D721Med (cell line): ENCODE measurements at places on chromosomes 13 and 19.

DNA sequence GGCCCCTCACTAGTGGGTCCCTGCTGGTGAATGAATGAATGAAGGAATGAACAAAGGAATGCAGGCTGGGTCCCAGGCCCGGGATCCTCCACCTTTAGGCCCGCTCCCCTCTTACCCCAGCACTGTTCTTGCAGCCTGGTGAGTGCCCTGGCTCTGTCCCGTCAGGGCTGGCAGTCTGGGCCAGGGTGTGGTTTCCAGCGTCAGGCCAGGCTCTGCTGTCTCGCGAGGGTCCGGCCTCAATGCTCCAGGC is 317 bp downstream of the LYL1 start:
- no peak for DNase-seq

- no peak for DNase-seq
These were observed 10.0 kb upstream of the GRTP1 start for GRCh38 chr13:113373811-113374485.

DNA sequence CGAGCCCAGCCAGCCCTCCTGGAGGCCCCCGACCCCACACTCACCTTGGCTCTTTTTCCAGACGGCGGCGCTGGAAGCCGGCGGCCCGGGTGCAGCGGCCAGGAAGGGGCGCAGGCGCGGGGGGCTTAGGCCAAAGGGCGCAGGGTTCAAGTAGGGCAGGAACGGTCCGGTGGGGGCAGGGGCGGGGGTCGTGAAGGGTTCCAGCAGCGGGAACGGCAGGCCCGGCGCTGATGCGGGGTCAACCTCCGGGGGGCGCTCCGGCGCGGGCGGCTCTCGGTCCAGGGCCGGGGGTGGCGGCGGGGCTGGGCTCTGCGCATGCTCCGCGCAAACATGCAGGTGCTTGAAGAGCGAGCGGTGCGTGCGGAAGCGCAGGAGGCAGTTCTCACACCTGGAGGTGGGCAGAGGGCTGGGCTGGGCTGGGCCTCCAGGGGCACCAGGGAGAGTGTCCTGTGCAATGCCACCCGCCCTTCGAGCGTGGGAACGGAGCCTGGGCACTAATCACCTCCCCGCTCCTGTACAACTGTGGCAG is 2.3 kb downstream of the ZNF414 start:
- no peak for DNase-seq

DNA sequence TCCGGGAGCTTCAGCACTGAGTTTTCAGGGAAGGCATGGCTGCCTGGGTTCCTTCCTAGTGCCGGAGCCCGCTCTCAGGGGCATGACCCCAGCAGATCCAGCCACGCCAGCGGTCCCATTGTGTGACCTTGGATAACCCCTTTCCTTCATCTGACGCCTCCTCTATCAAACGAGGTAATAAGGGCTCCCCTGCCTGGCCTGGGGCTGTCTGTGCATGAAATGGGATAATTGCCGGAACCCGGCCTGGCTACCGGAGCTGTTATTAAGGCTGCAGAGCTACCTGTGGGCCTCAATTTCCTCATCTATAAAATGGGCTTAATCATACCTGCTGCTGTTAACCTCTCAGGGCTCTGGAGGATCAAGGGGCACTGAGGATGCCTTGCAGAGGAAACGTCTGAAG is 18.3 kb upstream of the NFIC start:
- no peak for DNase-seq

GRCh38 chr19:35458192-35458591 is 10.1 kb downstream of the FFAR2 start:
- no peak for DNase-seq

GRCh38 chr19:45023048-45023447 is 15.8 kb upstream of the CLASRP start:
- no peak for DNase-seq

DNA sequence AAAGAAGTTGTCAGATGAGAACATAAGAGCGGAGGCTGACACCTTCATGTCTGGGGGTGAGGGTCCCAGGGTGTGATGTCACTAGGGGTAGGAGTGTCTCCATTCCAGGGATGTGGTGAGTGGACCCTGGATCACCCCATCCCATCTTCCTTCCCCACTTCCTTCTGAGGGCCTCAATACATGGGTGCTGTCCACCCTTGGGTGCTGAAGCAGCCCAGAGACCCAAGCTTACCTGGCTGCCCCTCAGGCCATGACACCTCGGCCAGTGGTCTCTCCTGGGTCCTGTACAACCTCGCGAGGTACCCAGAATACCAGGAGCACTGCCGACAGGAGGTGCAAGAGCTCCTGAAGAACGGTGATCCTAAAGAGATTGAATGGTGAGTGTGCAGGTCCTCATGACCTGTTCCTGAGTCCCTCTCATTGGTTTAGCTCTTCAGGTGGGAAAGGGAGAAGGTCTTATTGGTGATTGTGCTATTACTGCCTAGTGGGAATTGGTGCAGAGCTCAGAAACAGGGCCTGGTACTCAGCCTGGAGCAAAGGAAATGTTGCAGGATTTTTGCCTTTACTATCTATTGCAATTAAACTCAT is 37.7 kb upstream of the CYP4F8 start:
- no peak for DNase-seq

DNA sequence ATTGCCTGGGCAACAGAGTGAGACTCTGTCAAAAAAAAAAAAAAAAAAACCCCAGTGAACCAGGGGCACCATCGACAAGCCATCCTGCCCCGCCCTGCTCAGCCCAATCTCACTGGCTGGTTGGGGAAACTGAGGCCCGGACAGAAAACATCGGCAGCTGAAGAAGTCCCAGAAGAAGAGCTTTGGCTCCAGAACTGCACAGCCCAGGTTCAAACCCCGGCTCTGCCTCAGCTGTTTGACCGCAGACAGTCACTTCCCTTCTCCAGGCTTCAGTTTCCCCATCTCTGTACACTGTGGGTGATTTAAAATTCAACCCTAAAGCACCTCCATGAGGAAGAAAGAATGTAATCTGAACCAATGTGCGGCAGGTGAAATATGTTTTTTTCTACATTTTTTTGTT is 9.4 kb upstream of the SEMA6B start:
- no peak for DNase-seq

DNA sequence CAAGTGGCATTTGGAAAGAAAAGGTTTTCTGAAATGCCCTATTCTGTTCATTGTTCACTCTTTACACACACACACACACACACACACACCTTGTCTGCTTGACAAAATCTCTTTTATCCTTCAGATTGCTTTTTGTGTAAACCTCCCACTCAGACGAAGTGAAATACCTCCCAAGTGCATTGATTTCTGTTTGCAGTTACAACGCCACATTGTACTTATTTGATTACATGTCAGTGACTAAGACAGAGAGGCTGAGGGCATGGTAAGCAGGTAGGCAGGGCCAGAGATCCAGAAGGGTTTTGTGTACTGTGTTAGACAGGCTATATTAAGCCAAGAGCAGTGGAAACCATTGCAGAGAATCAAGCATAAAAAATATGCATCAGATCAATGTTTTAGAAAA is 561.8 kb downstream of the GPC6 start:
- no peak for DNase-seq

DNA sequence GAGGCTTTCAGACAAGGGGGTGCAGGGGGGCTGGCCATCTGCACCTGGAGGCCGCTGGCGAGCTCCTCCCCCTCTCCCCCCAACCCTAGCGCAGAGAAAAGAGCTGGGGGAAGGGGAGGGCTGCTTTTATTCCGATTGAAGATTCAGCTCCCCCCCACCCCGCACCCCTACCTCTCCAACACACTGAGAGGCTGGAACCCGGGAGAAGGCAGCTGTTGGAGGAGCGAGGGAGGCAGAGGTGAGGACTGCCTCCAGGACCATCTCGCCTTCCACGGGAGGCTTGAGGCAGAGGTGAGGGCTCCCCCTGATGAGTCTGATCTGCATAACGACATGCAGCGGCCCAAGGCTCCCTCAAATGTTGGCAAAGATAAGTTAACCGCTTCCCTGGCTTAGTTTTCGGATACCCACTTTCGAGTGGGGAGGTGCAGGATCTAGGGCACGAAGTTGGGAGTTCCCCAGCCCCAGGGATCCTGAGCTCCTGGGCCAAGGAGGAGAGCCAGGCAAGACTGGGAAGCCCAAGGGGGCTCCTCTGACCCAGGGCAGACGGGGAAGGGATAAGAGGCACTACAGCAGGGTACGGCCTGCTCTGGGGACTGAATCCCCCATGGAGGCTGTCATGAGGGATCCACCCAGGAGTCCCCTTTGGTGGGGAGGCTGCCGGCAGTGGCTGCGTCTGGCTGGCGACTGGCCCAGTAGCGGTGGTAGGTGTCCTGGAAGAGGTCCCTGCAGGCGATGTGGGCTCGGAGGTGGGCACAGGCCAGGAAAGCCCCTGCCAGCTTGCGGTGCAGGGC is 1.2 kb upstream of the NUMBL start:
- peak; percentile 68 for DNase-seq

DNA sequence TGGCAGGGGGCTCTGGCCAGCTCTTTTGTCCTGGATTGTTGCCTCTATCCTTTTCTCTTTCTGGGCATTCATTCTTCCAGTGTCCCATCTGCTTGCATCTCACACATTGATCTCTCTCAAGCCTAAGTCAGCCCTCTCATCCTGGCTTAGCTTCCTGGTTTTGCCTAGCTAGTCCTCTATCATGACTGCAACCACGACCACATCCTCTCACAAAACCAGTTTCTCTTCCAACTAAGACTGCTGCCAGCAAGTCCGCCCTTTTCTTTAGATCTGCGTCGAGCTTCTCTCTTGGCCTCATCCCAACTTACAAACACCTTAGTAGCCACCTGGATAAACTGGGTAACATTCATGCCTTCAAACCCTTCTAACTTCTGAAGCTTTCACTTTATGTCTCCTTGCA is 212.2 kb upstream of the HTR2A start:
- no peak for DNase-seq

DNA sequence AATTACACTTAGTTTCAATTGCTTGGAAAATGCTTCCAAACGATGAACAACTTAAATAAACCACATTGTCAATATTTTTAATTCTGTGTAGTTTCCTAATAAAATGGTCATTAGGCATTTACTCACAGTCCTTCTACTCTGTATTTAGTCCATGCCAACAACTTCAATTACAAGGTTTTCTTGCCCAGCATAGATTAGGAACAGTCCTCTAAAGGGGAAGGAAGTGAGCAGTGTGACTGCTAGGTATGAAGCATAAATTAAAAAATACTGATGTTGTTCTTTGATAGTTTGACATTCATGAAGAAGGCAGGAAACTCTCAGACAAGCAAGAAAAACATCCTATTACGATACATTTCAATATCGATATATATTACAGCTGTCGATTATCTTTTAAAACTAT is 716.0 kb upstream of the PCDH9 start:
- DNase-seq: no peak

DNA sequence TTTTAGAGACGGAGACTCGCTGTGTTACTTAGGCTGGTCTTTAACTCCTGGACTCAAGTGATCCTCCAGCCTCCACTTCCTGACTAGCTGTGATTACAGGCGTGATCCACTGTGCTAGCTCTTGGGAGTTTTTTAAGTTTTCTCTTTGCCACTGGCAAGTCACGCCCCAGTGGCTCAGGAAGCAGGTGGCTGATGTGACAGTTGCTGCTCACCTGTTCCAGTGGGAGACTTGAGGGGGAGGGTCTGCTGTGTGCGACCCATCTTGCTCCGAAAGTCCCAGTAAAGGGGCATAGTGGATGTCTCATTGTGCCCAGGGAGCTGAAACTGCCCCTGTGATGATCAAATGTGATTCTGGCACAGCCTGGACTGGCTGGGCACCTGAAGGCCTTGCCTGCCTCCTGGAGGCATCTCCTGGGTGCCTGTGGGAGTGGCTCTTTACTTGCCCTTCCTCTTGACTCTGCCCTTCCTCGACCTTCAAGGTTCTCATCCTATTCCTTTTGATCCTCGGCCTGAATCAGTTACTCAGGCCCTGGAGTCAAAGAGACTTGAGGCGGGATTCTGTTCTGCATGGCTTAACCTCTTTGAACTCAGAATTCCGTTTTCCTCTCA is 7.8 kb downstream of the SMARCA4 start:
- DNase-seq: peak; percentile 9

DNA sequence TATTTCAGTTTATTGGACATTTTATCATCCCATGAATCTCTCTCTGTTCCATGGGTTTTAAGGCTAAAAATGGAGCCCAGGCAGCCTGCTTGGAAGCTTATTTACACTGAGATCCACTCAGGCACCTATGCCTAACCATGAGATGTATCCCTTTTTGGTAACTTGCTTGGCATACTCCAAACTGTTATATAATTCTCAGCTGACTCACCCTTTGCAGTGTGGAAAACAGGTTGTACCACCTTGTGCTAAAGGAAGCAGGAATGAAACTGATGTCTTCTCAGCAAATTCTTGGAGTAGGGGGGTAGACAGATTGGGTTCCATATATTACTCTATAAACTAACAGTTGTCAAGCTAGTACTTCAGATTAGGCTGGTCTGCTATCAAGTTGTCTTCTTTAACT is 483.6 kb downstream of the KLF5 start:
- no peak for DNase-seq

- DNase-seq: no peak
These were observed 394.3 kb upstream of the HTR2A start for GRCh38 chr13:47291107-47291656.

- no peak for DNase-seq
These were observed 382.4 kb downstream of the EFNB2 start for GRCh38 chr13:106153041-106153440.

DNA sequence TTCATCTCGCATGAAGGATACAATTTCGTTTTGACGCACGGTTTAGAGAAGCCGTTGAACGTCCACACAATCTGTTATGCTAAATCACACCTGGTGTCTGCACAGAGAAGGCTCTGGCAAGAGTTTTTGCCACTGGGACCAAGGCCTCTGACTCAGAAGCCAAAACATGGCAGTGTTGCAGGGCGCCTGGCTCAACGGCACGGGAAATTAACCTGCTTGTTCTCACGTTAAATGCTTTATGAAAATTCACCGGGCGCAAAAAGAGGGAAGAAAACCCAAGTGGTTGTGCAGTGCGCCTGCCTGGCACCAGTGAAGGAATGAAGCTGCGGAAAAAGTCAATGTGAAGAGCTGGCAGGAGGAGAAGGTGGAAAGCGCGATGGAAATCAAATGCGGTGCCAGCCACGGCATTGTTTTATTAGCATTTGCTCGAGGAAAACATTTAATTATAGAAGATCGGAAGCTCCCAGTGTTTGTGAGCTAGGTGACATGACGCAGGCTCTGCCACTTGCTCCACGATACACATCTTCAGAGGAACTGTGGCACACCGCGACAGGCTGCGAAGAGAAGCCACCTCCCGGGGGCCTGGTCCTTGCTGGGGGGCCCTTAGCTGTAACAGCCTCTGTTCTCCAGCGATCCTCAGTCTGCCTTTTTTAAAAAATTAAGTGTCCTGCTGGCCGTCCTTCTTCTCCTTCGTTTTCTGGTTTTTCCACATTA is 126.2 kb downstream of the ZIC5 start:
- DNase-seq: no peak

DNA sequence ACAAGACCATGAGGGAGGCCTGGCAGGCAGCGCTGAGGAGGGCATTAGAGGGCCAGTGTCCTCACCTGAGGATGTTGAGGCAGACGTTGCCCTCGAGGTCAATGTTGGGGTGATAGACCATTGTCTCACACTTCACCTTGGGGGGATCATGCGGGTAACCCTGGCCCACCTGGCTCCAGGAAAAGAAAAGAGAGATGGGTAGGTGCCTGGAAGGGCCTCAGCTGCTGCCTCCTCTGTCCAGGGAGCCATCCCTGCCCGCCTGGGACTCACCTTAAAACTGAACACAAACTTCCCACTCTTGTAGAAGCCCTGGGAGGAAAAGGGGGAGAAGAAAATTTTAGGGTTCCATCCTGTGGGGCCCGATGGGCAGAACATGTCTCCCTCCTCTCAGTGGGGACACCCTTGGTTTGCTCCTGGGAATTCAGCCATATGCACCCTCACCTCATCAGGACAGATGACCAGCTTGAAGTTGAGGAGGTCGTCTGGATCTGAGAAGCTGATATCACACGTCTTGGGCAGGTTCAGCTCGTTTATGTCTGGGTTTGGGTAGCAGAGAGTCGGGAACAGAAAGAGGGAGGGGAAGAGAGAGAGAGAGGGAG is 1.7 kb downstream of the UBE2M start:
- DNase-seq: no peak

- no peak for DNase-seq
These were observed 1533.6 kb downstream of the UQCRFS1 start for GRCh38 chr19:27679399-27679798.
